ENCODE measurements at places on chromosomes 3 and 15.
A peak's percentile ranks its signal among the peaks of the same experiment; 100 is the strongest.

DNA sequence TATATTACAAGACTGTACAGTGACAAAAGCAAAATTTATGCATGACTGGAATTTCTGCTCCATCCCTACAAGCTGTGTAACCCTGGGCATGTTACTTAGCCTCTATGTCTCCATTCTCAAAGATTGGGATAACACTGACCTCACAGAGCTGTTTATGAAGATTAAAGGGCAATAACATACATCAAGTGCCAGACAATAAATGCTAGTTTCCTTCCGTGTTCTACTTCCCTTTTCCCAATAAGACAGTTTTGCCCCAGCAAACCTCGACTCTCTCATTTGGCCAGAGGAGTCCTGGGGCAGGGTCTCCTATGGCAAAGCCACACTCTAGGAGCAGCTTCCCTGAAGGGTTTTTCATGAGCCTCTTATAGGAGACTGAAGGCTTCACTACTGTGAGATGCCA, 7.5 kb downstream of the HEXA start:
- DNase-seq: no peak

- no peak for DNase-seq
Observed at GRCh38 chr3:126527006-126527405, 3.1 kb downstream of the CHST13 start.

DNA sequence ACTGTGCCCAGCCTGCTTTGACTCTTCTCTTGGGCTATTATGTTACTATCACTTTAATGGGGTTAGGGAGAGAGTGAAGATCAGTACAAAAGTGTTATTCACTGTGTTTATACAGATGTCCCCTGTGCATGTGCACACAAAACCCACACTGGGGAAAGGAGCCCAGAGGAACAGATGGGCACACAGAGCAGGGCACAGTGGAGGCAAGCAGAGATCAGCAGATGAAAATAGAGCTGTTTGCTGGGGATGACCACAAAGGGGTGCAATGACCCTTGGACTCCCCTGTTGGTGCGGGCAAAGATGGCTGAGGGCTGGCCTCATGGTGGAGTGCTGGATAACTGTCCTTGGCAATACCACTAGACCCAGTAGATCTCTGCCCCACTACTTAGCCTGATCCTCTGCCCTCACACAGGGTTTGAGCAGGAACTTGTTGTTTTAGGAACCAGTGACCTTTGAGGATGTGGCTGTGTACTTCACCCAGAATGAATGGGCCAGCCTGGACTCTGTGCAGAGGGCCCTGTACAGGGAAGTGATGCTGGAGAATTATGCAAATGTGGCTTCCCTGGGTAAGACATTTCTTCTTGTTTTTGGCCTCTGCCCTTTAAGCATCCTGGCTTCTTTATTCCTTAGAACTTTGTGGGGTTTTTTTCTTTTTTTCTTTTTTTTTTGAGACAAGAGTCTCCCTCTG, 5.3 kb downstream of the ZNF620 start:
- DNase-seq: no peak

DNA sequence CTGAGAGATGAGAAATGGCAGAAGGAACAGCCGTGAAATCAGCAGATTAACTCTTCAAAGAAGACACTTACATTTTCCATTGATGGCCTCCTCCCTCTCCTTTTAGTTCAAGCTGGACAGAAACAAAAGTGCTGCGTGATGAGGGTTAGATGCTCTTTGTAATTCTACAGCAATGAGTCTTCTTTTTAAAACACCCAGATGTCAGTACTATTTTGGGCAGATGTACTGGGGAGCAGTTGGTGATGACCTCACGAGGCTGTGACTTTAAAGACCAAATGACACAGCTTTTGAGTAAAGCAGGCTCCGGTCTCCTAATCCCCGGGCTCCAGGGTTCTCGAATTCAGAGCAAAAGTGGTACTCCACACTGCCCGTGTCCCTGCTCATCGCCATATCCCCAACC, 198.2 kb downstream of the SLCO3A1 start:
- no peak for DNase-seq

GRCh38 chr15:36965570-36966342, 134.6 kb downstream of the MEIS2 start:
- no peak for DNase-seq

- no peak for DNase-seq
Observed at GRCh38 chr3:155069729-155070128, 10.4 kb upstream of the MME start.

- DNase-seq: no peak
Observed at GRCh38 chr3:10339376-10339955, 18.6 kb upstream of the SEC13 start.

DNA sequence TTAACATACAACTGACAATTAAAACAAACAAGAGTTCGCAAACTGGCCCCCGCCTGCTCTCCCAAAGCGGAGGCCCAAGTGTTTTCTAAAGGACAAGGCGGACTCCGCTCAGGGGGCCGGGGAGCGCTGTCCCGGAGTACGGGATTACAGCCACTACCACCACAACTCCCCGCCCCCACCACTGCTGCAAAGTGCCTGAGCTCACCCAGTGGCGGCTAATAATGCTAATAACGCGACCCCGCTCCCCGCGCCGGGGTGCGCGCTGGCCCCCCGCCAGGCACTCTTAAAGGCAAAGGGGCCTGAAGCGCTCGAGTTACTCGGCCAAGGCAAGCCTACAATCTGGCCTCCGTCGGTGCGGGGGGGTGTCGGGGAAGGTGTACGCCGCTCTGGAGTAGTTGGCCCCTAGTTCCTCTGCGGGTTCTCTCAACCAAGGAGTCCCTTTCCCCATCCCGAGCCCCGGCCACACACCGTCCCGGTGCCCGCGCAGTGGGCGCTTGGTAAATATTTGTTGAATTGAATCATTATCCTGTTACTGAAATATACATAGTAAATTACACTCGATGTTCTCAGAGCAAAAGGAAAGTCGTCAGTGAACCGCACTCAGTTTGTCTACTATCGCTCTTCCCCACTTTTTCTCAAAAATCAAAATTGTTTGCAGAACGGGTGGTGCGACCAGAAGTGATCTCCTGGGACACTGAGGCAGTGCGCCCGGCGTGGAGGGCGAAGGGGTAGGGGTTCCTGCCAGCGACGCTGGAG, 827 bp downstream of the WNT5A start:
- no peak for DNase-seq

DNA sequence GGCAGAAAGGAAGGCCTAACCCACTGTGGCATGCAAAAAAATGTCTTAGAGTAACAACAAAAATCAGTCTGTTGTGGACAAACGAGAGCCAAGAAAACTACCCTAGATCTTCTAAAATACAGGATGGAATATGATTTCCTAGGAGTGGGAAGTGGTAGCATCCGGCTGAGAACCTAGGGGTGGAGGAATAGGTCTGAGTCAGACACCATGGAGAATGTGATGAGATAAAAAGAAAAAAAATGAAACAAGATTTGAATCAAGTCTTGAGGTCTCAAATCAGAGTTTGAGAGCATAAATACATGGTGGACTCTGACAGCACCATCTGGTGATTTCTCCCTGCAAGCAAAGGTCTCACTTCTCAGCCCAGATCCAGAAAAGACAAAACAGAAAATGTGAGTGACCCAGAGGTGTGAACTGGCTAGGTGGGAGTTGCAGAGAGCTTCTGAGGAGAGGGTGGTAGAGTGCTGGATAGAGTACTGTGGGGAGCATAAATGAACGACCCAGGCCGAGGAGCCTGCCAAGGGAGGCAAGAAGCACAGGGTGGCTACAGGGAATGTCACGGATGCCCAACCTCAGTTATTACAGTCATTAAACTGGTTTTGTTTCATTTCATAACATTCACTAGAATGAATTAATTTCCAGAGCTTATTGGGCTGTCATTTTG, 27.6 kb upstream of the VEPH1 start:
- DNase-seq: no peak

DNA sequence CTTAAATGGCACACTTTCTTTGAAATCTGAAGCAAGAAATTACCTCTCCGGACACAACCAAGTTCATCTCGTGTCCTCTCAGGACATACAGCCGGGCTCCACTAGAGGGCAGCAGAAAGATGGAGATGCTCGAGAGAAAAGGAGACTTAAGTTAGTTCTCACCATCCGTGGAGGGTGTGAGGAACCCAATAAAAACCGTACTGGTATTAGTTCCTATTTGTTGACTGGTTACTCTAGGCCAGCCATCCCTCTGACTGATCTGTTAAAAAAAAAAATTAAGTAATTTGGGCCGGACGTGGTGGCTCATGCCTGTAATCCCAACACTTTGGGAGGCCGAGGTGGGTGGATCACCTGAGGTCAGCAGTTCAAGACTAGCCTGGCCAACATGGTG, 7.9 kb upstream of the CYP11A1 start:
- peak; percentile 65 for DNase-seq

DNA sequence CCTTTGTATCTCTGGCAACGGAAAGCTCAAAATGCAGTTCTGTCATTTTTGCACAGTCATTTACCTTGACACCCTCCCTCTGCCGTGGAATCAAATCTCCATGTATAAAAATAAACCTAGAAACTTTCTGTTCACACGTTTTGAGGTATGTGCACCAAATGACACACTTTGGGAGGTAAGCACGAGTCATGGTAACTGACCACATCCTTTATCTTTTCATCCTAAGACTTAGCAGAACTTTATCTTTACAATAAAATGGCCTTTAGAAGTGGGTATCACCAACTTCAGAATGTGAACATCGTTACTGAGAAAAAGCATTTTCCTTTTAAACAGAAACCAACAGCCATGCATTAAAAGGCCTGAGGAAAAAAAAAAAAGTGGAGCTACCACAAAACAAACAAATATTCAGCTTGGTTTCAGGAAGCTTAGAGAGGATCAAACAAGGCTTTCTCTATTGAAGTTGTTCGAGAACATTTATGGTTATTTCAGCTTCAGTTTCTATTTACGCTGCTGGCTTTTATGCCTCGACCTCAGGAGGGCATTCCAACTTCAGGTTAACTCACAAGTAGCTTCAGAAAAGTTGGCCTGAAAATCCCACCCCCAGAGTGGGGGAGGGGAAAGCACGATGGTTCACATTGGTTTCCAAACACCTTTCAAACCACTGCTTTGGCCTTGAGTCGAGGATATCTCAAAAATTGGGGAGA, 171.1 kb upstream of the ICE2 start:
- peak; percentile 9 for DNase-seq

DNA sequence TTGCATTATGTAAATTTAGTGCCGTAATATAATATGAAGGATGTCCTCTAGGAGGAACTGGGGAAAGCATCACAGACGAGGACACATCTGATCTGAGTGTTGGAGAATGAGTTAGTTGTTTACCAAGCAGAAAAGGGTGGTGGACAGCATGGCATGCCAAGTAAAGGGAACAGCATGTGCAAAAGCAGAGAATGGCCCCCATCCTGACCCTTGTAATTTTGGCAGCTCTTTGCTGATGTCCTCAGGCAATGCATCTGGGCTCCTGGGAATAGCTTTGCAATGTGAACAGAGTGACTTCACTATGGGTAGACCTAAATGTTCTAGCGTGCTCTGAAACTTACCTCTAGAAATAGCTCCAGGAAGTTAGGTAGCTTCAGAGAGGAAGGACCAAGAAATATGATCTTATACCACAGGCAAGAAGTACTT, 263.3 kb downstream of the LPP start:
- no peak for DNase-seq

DNA sequence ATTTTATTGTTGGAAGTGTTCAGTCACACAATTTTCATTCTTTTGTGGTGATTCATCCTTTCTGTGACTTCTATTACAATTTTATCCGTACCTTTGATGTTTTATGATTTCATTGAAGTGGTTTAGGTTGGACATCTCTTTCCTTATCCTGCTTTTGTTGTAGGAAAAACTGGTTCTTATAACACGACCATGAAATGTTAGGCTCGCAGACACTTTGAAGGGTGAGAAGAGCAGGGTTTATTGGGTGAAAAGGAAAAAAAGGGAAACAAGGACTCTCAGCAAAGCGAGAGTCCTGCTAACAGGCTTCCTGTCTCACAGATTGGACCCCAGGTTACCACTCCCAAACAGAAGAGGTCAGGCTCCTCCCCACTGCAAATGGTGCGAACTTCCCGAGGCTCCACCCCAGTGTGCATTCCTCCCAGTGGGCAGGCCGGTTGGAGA, 257.4 kb downstream of the STXBP5L start:
- DNase-seq: no peak

DNA sequence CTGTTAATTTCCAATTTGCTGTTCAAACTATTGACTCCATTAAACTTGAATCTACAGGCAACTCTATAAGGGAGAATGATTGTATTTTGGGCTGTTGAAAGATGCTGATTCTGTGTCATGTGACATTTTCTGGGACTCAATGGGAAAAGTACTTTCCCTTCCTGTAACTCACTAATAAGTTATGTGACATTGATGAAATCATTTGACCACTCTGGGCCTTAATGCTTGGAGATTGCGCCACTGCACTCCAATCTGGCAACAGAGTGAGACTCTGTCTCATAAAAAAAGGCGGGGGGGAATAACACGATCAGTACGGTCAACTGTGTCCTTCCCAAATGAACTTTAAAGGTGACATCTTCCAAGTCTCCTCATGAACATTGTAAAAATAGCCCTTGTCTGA, 215.2 kb upstream of the SGO1 start:
- DNase-seq: no peak

DNA sequence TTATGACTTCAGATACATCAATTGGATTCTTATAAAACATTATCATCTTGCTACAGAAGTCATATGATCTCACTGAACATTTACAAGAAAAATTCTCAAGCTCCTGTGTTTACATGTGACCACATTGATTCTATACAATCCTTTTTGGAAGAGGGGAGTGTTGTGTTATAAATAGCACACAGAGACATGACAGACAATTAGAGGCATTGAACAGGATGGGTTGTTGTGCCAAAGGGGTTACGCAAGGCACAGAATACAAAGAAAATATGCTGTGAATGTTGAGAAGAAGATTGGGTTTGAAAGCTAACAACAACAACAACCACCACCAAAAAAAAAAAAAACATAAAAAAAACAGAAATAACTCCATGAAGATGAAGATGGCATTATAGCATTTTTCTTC, 32.5 kb upstream of the TBL1XR1 start:
- DNase-seq: no peak

DNA sequence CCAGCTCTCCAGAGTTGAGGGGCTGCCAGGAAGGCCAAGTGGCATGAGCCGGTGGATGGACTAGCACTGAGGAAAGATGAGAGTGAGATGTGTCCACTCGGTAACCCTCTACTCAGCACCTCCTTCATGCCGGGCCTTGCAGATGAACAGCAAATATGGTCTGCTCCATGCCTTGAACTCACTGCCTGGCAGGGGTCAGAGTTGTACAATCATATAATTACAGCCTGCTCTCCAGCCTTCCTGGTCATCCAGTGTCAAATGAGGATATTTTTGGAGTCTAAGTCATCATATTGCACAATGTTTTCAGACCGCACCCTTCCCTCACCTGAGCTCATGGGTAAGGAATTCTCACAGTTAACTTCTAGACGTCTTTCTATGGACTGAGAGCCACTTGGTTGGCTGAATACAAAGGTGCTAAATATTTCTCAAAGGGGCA, 4.9 kb downstream of the MGLL start:
- DNase-seq: no peak

- no peak for DNase-seq
Observed at GRCh38 chr3:24598695-24599470, 104.2 kb upstream of the THRB start.
